ENCODE measurements at places on chromosomes 11 and 22.

DNA sequence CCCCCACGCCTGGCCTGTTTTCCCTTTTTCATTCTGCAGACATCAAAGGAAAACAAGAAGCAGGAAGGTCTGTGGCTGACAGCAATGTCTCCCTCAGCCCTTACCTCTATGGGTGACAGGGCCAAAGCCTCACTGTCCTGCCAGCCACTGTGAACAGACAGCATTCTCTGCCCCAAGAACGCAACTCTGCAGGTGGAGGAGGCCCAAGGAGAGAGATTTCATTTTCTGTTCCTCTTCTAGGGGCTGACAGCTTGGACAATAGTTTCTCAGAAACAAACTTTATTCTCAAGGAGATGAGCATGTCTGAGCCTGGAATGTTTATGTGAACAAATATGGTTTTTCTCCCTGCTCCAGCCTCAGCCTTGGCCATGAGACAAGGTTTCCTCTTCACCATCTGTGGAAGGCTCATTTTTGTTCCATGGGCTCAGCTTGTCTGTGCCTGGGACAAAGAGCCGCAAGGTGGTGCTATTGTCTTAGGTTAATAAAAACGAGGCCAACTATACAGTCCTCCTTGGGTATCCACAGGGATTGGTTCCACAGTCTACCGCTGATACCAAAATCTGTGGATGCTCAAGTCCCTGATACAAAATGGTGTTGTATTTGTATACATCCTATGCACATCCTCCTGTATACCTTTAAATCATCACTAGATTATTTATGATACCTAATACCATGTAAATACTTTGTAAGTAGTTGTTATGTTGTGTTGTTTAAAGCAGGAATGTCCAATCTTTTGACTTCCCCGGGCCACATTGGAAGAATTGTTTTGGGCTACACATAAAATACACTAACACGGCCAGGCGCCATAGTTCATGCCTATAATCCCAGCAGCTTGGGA is 5.8 kb downstream of the PIWIL3 start:
- peak; percentile 60 for DNase-seq

GRCh38 chr11:128273736-128274135 is 313.6 kb downstream of the ETS1 start:
- no peak for DNase-seq

GRCh38 chr22:38843657-38844314 is at the start of gene NPTXR:
NPTXR (minus strand) TSS chr22:38844028.
- DNase-seq: no peak

- no peak for DNase-seq
Measured at GRCh38 chr22:49393526-49393925, 434.1 kb downstream of the BRD1 start.

- peak; percentile 36 for DNase-seq
Measured at GRCh38 chr11:61756452-61757212, 4.2 kb downstream of the MYRF start.

DNA sequence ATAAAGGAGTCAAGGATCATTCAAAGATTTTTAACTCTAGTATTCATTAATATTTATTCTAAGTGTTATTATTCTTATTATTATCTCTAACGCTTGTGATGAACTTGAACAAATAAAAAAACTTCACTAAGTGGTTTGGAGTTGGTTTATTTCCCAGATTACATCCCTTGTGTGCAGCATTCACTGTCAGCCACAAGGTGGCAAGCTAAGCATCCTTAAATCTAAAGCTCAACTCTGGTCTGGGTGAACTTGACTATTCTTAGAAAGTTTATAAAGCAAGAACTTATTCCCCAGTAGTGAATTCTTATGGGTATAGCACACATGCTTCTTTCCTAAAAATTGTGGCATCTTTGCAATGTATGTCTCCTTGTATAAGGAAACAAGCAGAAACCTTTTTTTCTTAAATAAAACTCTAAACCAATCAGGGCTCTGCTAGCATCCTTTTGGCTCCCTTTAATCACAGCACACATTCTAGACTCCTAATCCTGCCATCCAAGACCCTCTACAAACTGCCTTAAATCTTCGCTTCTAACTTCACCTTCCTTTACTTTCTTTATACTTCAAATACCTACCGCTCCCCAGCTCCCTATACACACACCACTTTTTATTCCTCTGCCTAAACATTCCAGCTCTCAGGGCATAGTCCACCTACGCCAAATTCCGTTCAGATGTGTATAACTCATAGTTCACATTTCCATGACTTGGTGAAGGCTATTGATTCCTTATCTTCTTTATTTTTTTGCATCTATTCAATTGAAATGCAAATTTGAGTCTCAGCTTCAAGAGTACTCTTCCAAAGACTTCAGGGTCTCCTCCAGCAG is 1068.8 kb downstream of the DLG2 start:
- peak; percentile 66 for DNase-seq

- peak; percentile 0 for DNase-seq
Measured at GRCh38 chr22:48979482-48979881, 848.2 kb downstream of the BRD1 start.

GRCh38 chr11:102924851-102925380 is 30.6 kb downstream of the MMP13 start:
- DNase-seq: no peak

DNA sequence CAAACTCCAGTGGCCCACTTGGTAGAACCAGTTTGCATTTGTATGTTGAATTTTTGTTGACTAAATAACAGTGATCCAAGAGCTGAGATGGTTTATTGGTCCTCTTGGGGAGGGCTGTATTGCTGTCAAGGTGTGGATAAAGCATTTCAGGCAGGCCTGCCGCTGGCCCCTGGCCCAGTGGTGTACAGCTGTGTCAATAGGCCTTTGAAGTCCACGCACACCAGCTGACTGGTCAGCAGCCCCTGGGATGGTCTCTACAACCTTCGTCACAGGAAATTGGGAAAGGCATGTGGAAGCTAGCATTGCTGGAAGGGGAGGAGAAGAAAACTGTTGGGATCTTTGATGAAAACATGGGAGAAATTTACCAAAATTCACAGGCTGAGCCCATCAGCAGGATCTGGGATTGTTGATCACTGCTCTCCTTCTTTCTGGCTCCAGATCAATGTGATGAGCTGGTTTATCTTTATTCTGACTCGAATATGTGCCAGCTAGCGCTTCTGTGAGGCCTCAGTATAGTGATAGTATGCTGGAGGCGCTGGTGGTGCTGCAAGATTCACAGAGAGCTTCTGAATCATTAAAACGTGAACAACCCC is 12.5 kb upstream of the E2F8 start:
- DNase-seq: peak; percentile 11

GRCh38 chr22:50311606-50312351 is 4.3 kb upstream of the PLXNB2 start:
- DNase-seq: no peak

GRCh38 chr22:23673050-23673620 is 17.7 kb upstream of the RGL4 start:
- no peak for DNase-seq

DNA sequence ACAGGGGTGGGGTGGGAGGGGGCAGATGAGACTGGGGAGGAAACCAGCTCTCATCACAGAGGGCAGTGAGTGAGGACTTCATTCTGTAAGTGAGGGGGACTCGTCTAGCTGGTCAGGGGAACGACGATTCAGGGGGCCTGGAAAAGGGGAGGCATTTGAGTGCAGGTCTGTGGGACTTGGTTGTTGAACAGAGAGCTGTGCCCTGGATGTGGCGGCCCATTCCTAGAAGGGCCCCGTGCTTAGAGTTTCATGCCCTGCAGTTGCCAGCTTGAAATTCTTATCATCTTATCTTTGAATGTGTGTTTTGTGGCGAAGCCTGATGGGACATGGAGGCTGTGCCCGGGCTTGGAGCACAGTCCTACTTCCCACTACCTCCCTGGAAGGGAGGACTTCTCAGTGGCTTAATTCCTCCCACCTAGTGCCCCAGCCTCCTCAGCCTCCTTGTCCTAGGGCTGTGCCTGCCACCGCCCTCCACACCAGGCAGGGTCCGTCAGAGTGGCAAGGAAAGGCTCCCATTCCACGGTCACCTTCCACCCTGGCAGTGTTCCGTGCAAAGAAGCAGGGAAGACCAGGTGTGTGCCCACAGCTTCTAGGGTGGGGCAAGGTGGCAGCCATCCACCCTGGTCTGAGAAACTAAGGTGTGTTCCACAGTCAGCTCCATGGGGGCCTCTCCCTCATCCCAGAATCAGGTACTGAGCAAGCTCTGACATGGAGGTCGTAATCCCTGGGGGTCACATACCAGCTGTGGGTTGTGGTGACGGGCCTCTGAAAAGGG is 59.7 kb upstream of the LMO1 start:
- DNase-seq: no peak

- DNase-seq: peak; percentile 69
Measured at GRCh38 chr22:19431649-19432132, at the start of gene HIRA. HIRA (minus strand) TSS chr22:19431733; CDS start chr22:19431476, 257 bp downstream.

DNA sequence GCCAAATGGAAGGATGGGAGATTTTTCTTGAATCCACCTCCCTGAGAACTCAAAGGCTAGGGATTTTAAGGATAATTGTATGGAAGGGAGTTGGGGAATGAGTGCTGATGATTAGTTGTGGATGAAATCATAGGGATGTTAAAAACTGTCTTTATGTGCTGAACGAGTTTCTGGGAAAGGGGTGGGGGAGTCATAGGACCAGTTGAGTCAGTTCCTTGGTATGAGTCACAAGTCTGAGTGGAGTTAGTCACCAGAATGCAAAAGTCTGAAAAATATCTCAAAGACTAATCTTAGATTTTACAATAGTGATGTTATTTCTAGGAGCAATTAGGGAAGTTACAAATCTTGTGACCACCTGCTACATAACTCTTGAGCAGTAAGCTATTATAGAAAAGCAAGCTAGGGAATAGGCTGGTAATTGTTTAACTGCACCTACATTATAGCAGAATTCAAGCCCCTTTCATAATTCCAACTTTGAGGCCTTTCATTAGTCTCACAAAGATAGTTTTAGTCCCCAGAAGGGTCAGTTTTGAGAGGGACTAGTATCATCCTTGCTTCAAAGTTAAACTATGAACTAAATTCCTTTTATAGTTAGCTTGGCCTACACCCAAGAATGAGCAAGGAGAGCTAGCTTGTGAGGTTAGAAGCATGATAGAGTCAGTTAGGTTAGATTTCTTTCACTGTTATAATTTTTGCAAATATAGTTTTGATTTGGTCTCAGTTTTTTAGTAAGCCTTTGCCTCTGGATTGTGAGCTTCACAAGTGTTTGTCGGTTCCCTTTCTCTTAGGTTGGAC is 668.0 kb downstream of the ETS1 start:
- DNase-seq: peak; percentile 93

DNA sequence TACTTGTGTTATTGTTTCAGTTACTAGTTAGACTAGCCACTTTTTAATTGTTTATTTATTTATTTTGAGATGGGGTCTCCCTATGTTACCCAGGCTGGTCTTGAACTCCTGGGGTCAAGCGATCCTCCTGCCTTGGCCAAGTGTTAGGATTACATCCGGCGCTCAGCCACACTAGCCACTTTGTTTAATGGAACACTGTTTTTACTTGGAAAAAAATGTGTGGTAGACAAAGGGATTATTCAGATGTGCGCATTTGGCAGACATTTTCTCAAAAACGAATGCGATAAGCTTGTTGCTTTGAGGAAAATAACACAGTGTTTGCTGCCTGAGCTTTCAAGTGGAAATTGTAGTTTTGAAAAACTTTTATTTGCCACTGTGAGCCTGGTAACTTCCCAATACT is 51.0 kb downstream of the CTNND1 start:
- DNase-seq: no peak

DNA sequence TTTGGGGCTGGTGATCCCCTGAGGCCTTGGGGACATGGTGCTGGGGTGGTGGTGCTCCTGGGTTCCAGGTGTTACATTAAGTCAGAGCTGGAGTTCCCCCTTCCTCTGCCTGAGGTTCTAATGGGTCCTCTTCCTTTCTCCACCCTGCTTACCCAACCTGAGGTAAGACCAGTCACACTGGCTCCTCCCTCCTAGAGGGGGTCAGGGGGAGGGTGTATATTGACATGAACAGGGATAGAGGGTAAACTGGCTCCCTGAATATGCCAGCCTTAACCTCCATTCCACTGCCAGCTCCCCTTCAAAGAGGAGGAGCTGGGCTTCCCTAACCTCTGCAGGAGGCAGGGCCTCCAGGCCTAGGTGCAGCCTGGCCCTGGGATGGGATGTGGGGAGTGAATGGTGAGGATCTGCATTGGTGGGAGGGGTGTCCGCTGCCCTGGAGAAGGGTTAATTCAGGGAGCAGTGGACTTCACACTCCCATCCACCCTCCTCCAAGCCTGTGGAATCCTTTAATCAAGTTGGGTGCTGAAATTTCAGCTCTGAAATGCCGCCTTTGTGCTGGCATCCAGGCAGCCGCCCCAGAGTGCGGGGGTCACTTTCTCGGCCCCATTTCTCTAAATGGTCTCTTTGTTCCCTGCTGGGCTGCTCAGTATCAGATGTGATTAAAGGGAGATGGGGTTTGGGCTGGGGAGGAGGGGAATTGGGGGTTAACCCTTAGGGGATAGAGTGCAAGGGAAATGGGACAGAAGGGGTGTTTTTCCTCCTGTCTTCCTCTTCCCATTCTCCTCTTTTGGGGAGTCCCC is 15.2 kb downstream of the POLR2F start:
- no peak for DNase-seq

DNA sequence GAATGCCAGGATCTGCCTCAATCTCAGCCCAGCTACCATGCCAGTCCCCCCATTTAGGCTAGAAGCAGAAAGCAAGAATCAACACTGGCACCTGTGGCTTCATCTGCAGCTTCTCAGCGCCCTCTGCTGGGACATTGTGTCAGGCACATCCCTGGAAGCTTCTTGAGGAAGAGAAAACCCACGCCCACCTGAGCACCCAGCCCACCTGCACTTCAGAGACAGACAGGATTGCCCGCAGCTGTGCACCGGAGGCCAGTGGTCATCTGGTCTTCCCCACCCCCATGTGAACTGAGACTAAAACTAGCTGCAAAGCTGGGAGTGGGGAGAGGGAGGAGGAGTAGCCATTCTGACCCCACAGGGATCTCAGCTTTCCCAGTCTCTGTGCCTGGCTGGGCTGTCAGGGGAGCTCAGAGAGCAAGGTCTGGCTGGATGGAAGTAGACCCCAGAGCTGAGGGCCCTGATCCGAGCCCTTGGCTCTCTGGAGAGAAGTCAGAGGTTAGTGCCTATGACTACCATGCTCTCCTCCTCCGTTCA is 66.8 kb downstream of the FEZ1 start:
- DNase-seq: peak; percentile 44

DNA sequence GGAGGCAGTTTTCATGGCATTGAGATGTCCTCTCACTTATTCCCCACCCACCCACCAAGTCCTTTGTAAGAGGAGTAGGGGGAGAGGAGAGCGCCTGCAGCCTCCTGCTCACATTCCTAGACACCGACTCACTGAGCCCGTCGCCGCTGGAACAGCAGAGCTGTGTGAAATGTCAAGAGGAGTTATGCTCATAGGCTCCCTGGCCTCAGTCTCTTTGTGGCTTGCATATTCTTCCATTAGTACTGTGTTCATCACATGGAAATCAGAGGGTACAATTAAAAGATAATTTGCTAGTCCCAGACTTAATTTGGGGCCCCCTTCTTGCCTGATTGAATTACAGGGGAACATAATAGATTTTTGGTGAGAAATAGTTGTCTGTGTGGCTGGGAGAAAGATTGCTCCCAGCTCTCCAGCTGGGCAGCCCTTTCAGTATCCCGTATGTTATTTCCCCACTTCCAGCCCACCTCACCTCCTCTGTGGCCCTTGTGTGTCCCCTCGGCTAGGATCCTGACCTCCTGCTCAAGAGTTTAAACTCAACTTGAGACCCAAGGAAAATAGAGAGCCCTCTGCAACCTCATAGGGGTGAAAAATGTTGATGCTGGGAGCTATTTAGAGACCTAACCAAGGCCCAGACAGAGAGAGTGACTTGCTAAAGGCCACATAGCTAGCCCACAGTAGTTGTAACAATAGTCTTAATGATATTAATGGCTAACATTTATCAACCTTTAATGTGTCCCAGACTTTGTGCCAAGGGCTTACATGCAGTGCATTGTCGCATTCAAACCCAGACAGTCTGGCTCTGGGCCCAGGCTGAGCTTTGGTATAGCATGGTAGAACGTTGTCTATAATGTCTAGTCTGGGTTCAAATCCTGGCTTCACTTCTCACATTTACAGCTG is 32.2 kb downstream of the LIMK2 start:
- peak; percentile 61 for DNase-seq

Measured in fibroblast of mammary gland (primary cell).